ENCODE measurements at places on chromosomes 11 and 22.
A peak's percentile ranks its signal among the peaks of the same experiment; 100 is the strongest.

- DNase-seq, result no peak
Observed at GRCh38 chr11:11291041-11292015, 61.7 kb downstream of the CSNK2A3 start.

DNA sequence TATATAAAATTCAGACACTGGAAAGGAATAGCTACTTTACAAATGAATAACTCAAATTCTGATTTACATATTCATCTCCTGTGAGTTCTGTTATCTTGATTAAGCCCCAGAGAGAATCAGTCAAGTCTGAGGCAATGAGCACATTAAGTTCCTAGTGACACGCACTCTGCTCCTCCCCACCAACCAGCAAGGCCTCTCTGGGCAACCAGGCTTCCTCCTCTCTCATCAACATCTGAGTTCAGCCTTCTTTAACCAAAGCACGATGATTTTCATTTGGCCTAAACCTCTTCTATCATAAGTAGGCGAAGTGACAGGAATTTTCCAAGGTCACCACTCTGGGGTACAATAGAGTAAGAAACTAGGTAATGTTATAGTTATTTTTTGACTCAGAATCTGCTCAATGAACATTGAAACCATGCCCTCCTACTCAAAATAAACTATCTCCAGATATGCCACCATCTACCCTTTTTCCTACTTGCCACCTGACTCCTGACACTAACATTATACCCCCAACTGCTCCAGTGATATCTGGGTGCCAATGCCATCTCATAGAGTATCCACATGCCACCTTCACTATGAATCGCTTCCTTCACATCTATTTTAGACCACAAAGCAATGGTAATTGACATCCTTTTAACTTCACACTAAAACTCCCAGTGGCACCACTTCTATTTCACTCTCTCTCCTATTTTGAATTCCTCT is 114.8 kb downstream of the FAM76B start:
- DNase-seq, result no peak

GRCh38 chr11:130655300-130655699 is 206.9 kb downstream of the ADAMTS15 start:
- DNase-seq, result no peak

DNA sequence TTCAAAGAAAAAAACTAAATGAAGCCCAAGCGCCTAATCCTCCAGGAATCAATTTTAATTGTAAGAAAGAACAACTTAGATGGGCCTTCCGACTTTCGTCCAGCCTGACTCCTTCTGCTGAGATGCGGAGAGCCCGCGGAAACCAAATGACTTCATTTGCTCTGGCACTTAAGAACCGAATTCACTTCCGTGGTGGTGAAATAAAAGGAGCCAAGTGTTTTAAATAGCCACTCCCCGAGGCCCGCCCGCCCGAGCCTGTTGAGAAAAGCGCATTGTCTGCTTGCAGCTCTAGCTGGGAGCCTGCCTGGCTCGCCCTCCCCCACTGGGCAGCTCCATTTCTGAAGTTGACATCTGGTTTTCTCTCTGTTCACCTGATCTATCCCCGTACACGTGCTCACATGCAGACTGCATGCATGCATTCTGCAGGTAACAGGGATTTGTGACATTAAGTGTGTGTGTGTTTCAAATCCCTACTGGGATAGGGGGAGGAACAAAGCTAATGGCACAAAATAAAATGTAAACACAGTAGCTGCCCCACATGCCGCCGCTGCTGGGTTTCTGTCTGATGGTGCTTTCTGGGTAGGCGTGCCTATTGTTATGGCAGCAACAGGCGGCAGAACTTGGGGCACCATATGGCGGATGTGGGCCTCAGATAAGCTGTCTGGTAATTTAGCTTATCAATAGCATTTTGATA is 6.2 kb downstream of the TEAD1 start:
- no peak for DNase-seq

DNA sequence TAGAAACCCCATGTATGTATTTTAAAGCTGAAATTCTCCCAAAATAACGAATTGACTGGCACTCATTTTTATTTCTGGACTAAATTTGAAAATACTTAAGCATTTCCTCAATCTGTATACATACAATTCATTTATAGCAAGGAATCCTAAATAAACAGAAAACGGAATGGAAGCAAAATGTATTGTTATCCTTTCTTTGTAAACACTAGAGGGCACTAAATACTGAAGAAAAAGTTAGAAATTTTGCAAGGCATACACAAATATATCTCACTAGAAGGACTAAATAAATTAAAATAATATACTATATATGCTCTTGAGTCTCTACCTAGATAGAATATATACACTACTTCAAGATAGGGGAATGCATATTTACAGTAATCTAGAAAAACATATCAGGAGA is 23.1 kb upstream of the ANO5 start:
- DNase-seq, result peak; percentile 39

DNA sequence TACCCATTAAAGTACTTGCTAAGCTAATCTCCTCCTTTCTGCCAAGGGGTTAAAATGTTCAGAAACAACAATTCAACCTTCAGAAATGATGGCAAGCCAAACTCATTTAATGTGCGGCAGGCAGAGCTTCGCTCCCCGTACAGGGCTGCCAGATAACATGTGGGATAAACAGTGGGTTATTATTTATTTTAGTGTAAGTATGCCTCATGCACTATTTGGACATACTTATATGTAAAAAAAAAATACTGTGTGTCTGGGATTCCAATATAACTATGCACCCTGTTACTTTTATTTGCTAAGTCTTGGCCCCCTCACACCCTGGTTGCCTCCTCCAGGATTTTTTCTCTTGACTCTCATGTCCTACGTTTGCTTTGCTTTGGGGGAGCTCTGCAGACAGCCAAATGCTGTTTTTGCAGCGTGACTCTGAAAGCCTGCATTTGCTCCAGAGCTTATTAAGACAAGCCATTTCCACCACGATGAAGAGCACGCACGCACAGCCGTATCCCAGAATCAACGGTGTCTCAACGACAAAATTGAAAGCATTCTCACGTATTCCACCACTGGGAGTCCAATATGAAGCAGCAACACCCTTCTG is 86.5 kb upstream of the SHANK2 start:
- DNase-seq, result no peak
